Spinal cord (tissue), 10 donors: ENCODE measurements at places on chromosomes 1 and 21.

DNA sequence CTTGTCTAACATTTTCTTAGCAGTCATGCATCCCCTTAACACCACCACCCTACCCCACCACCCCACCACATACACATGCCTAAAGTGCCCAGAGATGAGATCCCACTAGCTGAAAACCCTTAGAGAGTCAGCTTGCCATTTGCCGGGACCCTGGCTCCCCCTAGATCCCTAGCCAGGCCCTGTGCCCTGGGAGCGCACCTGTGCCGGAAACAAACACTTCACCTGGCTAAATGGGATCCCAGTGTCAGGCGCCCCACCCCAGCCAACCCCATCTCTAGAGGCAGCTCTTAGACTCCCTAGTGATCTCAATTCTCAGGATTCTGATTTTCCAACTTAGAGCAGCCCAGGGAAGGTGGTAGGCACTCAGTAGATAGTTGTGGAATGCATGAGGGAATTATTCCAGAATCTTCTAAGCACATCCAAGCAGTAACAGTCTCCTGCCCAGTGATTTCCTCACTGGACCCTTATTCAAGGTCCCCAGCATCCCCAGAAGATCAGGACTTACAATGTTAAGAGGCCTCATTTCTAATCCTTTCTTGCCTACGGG, 105.2 kb downstream of the LAMC2 start:
- no peak for DNase-seq

GRCh38 chr1:44717156-44717555, 13.8 kb downstream of the RNU5D-1 start:
- DNase-seq = no peak

GRCh38 chr1:26158908-26159742, at the start of gene FAM110D:
Gene FAM110D (plus strand): TSS chr1:26159079. CDS start chr1:26161292, 2,213 bp downstream.
- DNase-seq = no peak

DNA sequence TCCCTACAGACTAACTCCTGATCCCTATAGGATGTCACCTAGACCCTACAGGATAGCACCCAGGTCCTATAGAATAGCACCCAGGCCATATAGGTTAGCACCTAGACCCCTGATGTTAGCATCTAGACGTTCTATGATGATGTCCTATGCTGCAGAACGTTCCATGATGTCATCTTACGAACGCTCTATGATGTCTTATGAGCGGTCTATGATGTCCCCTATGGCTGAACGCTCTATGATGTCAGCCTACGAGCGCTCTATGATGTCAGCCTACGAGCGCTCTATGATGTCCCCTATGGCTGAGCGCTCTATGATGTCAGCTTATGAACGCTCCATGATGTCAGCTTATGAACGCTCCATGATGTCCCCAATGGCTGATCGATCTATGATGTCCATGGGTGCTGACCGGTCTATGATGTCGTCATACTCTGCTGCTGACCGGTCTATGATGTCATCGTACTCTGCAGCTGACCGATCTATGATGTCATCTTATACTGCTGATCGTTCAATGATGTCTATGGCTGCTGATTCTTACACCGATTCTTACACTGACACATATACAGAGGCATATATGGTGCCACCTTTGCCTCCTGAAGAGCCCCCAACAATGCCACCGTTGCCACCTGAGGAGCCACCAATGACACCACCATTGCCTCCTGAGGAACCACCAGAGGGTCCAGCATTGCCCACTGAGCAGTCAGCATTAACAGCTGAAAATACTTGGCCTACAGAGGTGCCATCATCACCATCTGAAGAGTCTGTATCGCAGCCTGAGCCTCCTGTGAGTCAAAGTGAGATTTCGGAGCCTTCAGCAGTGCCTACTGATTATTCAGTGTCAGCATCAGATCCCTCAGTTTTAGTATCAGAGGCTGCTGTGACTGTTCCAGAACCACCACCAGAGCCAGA, 9.5 kb downstream of the SON start:
- no peak for DNase-seq

DNA sequence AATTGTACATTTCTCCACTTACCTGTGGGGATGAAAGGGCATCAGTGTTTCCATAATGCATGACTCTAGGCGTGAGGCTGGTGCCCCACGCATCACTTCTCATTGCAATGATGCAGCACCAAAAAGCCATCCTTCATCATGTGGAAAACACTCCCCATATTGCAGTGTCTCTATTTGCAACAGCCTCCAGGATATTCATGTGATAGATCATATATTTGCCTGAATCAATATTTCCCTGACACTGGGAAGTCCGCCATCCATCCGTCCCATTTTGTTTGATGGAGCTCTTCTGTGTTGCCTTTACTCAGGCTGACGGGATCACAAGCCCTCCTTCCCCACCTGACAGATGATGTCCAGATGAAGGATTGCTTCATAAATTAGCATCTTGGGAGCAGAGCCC, 74.5 kb upstream of the CAMK1G start:
- DNase-seq = no peak

DNA sequence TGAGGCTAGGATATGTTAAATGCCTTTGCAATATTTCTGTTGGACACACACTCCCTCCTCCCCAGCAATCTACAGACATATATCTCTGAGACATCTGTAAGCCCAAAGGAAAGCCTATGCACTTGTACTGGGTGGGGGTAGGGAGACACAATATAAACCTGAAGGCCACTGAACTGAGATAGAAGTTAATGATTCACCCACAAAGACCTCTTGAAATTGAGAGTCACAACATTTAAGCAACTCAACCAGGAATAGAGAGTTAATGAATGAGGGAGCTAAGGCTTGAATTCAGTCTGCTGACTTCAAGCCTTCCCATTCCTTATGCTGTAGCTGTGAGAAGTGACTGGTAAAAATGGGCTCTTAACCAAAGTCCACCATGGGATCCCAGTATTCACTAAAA, 5.0 kb downstream of the OR10J1 start:
- DNase-seq = no peak

DNA sequence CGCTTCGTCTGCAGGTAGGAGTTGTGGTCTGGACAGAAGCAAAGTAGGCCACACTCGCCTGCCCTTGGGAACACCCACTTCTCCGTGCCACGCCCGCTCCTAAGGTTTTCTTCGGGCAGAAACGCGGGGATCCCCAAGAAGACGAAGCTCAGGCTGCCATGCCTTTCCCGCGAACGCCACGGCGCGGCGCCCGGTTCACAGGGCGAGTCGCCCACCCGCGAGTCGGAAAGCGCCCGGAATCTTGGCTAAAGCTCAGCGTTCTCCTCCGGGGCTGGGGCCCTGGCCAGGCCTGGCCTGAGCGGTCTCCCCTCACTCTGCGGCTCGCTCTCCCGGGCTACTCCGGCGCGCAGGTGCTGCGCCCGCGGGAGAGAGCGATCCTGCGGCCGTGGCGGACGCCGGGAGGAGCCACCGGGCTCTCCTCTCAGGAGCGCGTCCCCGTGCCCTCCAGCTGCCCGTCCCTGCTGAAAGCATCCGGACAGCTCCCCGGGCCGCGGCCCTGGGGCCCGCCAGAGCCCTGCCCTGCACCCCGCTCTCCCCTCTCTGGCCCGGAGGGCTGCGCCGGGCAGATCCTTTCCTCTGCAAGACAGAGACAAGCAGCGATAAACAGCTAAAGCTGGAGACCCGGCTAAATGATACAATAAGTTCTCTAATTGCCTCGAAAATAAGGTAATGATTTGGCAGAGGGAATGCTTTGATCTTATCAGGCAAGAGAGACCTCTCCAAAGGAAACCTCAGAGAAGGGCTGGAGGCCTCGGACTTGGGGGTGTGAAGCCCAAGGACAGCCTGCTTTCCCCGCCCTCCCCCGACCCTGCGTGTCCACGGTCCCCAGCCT, 6.7 kb upstream of the WNT2B start:
- DNase-seq = peak; percentile 90

- no peak for DNase-seq
Observed at GRCh38 chr1:190373705-190374336, 103.8 kb downstream of the BRINP3 start.

GRCh38 chr1:37424523-37424922, 49.9 kb upstream of the ZC3H12A start:
- DNase-seq = no peak

DNA sequence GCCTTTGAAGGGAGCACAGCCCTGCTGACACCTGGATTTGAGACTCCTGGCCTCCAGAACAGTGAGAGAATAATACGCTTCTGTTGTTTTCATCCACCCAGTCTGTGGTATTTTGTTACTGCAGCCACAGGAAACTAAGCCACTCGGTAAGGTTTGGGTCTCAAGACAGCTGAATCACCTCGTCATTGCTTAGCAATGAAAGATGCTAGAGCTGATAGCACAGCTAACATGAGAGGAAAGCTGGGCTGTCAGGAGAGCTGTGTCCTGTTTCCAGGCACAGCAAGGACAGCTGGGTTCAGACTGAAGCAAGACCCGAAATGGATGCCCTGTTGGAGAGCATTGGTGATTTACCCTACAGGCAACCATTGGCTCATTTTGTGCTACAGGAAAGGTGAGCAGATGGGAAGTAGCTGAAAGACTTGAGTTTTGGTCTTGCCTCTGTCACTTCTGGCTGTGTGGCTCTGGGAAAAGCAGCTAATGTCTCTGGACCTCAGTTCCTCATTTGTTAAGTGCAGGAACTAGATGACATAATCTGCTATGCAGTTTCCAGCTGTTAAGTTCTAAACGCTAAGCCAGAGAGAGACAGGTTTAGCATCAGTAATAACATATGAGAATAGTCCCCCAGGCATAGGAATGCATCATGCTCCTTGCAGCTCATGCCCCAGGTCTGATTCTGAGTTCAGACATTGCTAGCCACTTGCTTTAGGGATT, 58.0 kb downstream of the CLIC6 start:
- no peak for DNase-seq

GRCh38 chr1:79363430-79363829, 356.9 kb upstream of the ADGRL4 start:
- peak; percentile 63 for DNase-seq

- DNase-seq = no peak
Observed at GRCh38 chr1:228177721-228178710, 12.4 kb downstream of the IBA57 start.

GRCh38 chr1:93708734-93709481, 27.3 kb upstream of the BCAR3 start:
- DNase-seq = no peak

- DNase-seq = peak; percentile 91
Observed at GRCh38 chr1:16055613-16056520, 12.3 kb downstream of the CLCNKB start.

GRCh38 chr21:25872271-25872670, 137.5 kb downstream of the GABPA start:
- DNase-seq = no peak

DNA sequence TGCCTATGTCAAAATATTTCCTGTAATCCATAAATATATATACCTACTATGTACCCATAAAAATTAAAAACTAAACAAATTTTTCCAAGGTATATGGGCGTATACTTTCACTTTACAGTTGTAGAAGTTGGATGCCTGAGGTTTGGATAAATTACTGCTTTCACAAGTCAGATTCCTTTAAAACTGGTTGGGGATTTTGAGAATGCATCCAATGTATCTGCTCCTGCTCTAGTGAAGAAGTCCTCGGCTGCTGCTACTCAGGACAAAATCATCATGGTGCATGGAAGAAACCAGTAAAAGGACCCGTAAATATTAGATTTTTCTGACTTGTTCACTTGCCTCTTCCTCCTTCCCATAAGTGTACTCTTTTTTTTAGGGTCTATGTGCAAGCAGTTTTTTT, 841.1 kb downstream of the USP25 start:
- no peak for DNase-seq

- DNase-seq = no peak
Observed at GRCh38 chr1:157289424-157290105, 151.4 kb upstream of the ETV3 start.

GRCh38 chr1:228385232-228385631, 21.4 kb downstream of the TRIM11 start:
- DNase-seq = no peak

DNA sequence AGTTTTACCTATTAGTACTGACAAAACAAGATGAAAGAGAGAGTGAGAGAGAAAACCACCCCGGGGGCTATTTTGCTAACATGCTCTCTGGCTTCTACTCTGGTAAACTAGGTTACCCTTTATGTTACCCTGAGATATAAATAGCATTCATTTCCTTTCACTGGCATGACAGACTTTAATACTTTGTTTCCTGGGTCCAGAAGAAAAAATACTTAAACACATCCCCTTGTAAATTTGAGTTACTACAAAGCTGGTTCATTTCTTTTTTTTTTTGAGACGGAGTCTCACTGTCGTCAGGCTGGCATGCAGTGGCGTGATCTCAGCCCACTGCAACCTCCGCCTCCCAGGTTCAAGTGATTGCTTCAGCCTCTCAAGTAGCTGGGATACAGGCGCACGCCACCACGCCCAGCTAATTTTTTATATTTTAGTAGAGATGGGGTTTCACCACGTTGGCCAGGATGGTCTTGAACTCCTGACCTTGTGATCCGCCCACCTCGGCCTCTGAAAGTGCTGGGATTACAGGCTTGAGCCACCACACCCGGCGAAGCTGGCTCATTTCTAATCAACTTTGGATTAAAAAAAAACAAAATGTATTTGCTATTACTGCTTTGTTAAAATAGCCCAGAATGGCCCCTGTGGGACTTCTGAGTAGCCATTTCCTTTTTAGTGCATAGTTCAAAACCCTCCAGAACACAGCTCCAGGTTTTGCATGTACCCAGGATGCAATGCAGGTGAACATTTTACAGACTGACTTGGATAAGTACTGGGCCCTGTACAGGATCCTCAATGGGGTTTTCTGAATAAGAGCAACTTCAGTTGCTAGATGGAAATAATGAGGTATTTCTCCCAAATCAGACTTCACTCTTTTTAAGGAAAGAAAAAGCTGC, 20.6 kb downstream of the INPP5B start:
- no peak for DNase-seq

DNA sequence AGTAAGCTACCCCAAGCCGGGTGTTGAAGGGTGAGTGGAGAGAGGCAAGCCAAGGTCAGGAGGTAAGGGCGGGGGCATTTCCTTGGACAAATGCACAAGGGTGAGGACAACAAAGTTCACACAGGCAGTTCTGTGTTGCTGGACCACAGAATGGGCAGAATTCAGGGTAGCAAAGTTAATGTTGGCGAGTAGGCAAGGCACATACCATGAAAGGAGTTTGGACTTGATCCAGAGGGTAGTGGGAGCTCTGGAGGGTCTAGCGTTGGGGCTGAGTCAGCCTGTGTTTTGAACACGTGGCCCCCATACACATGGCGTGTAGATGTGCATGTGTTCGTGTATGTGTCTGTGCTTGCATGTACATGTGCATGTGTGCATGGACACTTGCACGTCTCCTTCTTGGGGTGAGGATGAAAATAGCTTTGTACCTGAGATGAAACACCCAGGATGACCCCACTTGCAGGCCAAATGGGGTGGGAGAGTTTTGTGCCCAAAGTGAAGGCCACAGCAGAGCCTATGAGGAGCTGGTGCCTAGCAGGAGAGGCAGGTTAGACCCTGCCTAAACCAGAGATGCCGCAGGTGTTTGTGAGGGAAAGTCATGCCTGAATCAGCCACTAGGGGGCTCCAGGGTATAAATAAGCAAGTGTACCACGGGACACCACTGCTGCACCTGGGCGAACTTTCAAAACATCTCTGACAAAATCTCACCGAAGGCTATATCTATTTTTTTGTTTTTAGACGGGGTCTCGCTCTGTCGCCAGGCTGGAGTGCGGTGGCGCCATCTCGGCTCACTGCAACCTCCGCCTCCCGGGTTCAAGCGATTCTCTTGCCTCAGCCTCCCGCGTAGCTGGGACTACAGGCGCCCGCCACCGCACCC, 21.8 kb downstream of the SLC27A3 start:
- DNase-seq = no peak

- DNase-seq = no peak
Observed at GRCh38 chr1:20359451-20360330, 69.0 kb downstream of the VWA5B1 start.

GRCh38 chr1:198918920-198919319, 280.1 kb downstream of the PTPRC start:
- DNase-seq = no peak

GRCh38 chr1:6930732-6931300, 145.6 kb downstream of the CAMTA1 start:
- DNase-seq = no peak
